Activated CD8-positive, alpha-beta memory T cell treated with anti-CD3 and anti-CD28 coated beads for 1 hour (primary cell): ENCODE measurements at places on chromosomes 11 and 22.

- DNase-seq: no peak
Observed at GRCh38 chr11:78788533-78788932, 213.9 kb upstream of the NARS2 start.

- no peak for DNase-seq
Observed at GRCh38 chr11:116852261-116853031, 15.0 kb upstream of the APOA1 start.

DNA sequence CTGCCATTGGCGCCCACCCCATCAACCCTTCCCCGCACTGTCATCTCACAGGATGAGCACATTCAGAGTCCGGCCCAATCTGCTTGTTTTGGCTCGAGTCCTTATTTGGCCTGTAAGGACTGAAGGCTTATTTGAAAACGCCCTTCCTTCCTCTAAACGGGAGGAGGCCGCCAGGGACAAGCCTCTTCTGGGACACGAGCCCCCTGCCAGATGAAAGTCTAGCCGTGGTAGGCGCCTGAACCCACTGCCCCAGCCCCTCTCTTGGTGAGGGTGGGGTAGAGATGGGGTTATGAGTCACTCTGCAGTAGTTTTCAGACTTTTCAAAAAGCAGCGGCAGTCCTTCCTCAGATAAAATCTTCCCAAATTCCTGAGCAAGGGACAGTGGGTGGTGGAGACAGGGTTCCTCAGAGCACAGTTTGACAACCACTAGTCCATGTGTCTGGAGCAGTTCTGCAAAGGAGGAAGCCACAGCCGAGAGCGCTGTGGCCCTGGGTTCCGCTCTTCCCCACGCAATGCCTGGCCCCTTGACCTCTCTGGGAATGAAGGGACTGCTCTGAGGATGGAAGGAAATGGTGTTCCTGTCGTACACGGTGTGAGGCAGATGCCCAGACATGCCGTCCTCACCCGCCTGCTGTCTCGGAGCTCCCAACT is 57.0 kb downstream of the MYH9 start:
- DNase-seq: no peak

GRCh38 chr11:15768321-15768720 is 588.0 kb downstream of the SOX6 start:
- DNase-seq: no peak

DNA sequence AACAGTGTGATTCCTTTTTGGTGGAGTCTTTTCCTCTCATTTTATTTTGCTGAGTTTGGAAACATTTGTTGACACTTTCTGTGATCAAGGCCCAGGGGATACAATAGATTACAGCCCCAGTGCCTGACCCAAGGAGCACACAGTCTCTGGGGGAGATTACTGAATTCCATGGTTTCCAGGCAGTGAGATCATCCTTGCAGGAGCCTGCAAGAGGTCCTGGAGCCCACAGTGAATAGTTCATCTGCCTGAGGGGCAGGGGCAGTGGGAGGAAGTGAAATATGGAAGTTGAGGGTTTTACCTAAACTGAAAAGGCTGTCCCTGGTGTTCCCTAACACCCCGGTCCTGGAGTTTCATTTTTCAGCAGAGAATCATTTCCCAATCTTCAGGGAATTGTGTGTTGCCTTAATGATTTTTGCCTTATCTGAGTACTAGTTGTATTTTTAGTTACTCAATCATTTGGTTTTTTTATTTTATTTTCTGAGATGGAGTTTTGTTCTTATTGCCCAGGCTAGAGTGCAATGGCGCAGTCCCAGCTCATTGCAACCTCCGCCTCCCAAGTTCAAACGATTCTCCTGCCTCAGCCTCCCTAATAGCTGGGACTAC is 7.7 kb downstream of the CCS start:
- DNase-seq: no peak

GRCh38 chr11:80816454-80816847 is 1375.6 kb upstream of the TENM4 start:
- no peak for DNase-seq

GRCh38 chr11:6354651-6355485 is 34.6 kb upstream of the CAVIN3 start:
- no peak for DNase-seq

GRCh38 chr11:96205460-96205809 is 137.6 kb downstream of the MAML2 start:
- DNase-seq: no peak
